ENCODE measurements at places on chromosomes 3 and 15.

DNA sequence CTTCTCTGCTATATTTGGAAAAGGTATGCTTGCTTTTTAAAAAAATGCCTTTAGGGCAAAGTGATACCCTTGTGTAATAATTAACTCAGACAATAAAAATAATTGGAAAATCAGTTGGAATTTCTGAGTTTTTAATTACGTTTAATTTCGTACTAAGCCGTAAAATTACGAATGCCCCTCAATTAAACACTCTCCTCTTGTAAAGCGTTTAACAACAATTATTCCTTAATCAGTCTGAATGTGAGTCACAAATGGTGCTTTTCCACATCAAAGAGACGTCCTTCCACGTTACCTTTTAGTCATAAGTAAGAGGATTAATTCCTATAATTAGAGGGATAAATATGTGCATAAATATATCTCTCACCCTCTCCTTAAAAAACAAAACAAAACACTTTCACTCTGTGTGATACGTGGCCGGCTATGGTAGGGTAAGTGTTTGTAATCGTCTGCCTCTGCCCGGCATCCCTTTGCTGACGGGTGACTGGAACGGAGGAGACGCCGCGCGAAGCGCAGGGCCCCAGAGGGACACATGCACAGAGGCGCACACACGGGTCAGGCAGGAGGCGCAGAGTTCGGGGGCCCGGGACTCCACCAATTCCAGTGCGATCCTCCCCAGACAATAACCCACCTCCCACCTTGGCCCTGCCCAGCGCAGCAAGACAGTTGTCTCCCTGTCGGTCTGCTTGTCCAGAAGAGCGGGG, 9.7 kb upstream of the MEIS2 start:
- DNase-seq: no peak

GRCh38 chr3:2910997-2911396, 199.2 kb downstream of the IL5RA start:
- no peak for DNase-seq

- DNase-seq: no peak
Measured at GRCh38 chr3:106740116-106740515, 637.1 kb upstream of the CCDC54 start.

- DNase-seq: no peak
Measured at GRCh38 chr15:33963831-33964664, 4.2 kb upstream of the CHRM5 start.

DNA sequence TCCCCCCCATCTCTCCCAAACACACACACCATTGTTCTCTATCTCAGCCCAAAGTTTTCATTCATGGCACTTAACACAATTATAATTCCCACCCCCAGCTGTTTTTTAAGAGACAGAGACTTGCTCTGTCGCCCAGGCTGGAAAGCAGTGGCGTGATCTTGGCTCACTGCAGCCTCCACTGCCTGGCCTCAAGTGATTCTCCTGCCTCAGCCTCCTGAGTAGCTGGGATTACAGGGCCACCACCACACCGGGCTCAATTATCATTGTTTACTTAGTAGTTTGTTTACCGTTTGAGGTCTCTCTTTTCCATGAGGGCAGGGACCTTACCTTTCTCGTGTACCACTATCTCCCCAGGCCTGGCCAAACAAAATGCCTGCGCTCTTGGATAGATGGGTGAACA, 79.8 kb upstream of the RAD18 start:
- no peak for DNase-seq

DNA sequence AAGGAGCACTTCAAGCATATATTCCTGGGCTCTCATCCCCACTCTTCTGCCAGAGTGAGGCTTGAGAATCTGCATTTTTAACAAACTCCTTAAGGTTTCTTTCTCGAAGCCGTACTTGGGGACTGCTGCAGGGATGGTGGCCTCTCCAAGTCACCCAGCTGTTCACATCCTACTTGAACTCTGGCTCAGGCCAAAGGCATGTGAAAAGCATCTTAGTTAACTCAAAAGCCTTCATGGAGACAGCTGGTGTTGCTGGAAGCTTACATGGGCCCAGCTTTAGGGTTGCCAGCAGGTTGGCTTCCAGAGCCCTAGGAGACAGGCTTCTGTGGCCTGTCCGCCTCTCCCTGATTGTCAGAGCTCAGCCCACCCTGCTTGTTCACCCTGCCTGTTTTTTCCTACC, 139.2 kb downstream of the THSD4 start:
- no peak for DNase-seq

Data from GM18507 (cell line).